Stimulated activated CD8-positive, alpha-beta memory T cell treated with anti-CD3 and anti-CD28 coated beads, Interleukin-15, amount 100 ng/mL, for 4 hours (primary cell): ENCODE measurements at places on chromosomes 16 and 17.

DNA sequence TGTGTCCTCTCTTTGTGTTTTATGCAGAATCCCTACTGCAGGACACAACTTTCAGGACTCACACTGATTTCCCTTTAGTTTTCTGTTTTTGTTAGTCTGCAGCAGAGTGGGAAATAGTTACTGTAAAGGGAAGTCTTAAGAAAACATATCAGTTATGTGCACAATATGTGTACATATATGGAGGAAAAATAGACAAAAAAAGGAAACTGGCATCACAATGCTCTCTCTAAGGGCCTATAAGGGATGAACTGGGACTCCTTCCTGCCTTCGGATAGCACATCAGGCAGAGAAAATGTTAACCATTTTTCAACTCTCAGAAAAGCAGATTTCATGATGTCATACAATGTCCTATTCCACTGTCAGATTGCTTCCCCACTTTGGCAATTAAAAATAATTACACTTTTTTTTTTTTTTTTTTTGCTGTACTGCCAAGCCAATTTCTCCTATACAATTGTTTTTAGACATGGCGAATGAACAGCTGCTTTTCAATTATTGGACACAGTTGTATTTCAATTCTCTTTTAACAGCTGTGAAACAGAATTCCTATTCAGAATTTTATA is 112.5 kb upstream of the KCNJ16 start:
- no peak for DNase-seq

DNA sequence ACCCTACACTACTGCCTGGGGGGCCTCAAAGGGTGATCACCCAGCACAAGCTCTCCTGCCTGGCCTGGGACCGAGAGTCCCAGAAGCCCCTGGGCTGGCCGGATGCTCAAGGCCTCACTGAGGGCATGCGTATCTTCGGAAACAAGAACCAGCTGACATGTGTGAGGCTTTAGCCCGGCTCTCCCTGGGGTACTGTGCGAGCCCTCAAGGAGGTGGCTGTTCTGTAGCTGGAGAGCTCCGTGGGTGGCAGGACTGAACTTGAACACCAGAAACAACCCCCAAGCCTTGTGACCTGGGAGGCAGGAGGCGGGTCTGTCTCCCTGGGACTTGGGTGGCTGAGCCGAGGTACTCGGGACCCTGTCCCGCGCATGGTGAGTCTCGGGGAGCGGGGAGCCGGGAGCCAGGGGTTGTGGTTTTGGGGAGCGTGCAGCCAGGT is 7.0 kb downstream of the DPEP1 start:
- no peak for DNase-seq

- no peak for DNase-seq
Measured at GRCh38 chr16:21602785-21603184, 3.4 kb downstream of the METTL9 start.

- DNase-seq = no peak
Measured at GRCh38 chr17:19539841-19540311, 6.2 kb downstream of the SLC47A1 start.

DNA sequence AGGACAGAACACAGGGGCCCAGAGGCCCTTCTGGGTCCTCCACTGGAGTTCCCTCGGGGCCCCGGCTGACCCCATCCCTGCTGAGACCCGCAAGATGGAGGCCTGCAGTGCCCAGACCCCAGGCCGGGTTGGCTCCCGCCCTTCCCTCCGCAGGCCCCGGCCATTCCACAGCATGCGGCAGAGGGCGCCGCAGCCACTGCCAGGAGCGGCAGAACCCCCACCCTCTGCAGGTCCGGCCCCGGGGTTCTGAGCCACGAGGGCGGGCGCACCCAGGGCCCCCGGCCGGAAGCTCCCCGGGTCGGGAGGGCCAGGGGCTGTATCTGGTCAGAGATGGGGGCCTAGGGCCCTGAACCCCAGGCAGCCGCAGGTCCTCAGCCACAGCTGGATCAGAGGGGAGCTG is 2.4 kb upstream of the PERCC1 start:
- DNase-seq = no peak

DNA sequence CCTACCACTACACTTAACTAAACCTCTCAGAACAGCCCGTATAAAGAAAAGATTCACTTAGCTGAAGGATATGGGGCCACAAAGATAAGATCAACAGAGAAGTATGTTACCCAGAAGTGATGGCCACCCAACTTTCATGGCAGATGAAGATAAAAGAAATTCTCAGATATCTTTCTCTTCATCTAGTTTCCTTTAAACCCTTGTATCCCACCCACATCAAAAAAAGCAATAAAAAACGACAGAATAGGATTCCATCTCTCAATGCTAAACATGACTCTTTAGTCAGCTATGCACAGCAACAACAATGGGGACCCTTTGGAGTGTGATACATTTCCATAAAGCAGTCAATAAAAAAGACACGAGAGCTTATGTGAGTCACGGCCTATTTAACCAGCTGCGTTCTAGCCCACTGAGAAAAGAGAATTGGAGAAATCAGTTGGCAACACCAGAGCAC is 86.6 kb downstream of the SNX11 start:
- DNase-seq = no peak

DNA sequence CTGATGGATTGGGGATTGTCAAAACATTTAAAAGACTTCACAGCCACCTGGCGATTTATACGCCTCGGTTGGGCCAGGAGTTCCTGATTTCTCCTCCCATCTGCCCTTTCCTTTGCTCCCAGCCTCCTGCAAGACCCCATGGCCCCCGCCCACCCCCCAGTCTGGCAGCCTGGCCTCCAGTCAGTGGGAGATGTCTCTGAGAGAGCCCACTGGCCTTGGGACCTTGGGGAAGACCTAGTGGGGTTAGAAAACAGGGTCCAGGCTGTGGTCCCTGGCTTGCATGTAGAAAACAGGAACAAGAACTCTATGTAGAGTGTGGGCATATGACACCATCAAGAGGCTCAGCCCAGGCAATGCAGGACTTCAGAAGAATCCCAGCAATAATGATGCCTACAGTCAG is 209.4 kb upstream of the C16orf82 start:
- DNase-seq = no peak

DNA sequence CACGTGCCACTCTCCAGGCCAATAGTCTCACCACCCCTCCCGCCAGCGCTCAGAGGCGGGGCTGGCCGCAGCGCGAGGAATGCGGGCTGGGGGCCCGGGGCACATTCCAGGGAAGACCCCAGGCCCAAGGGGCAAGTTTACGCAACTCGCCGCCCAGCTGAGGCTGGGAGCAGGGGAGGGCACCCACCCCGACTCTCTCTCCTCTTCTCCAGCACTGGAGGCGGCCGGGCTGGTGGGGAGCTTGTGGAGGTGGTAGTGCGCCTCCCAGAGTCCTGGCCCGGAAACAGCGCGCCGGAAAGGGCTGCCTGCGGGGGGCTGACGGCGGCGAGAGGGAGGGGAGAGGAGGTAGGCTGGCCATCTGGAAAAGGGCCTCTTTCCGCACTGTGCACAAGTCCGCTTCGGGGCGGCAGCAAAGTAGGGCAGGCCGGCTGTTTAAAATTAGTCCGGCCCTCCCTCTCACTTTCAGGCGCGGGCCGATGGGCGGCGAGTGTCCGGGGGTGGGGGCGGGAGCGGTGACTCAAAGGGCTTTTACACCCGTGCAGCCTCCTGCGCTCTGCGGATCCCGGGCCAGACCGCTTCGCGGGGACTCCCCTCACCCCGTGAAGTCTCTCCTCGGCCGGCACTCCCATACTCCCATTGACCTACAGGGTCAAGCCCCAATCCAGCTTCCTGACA is 1.1 kb downstream of the FHOD1 start:
- DNase-seq = peak; percentile 17

DNA sequence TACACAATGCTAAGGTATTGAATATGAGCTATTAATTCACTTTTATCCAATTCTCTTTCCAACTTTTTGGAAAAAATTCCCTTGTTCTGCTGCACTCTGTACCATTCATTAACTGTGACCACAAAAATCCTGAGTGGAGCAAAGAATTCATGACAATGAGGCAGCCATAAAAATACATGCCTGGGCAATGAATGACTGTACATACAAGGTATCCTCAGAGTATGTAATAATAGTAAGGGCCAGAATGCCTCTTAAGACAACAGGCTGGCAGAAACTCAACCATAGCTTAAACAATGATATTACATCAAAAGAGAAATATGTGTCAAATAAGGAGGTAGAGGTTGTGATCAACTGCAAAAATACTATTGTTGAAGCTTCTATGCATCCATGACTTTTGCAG is 74.7 kb upstream of the CA10 start:
- DNase-seq = no peak

- DNase-seq = no peak
Measured at GRCh38 chr16:7482032-7482431, 149.4 kb downstream of the RBFOX1 start.

DNA sequence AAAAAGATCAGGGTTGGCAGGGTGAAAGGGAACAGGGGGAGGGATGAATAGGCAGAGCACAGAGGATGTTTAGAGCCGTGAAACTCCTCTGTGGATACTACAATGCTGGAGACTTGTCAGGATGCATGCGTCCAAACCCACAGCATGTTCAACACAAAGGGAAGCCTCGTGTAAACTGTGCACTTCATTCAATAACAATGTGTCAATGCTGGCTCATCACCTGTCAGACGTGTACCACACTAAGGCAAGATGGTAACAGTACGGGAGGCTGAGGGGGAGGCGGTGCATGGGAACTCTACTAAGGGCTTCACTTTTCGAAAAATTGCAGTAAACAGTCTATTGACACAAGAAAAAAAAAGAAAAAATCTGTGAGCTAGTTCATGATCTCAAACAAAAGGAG is 63.7 kb downstream of the C16orf95 start:
- DNase-seq = no peak

DNA sequence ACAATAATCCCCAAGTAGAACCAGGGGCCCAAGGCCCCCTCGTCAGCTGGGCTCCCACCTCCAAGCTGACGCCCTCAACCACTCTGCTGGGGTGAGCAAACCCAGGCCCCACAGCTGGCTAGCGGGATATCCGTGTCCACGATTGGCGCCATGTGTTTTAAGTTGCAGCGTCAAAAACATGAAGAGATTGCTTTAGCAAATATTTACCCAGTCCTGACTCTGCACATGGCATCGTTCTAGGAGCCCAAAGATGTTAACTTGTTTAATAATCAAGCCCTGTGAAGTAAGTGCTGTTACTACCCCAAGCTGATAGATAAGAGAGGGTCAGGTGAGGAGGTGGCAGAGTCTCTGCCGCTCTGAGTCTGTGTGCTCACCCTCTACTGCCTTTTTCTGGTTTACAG is 344 bp upstream of the SEPTIN12 start:
- DNase-seq = no peak

DNA sequence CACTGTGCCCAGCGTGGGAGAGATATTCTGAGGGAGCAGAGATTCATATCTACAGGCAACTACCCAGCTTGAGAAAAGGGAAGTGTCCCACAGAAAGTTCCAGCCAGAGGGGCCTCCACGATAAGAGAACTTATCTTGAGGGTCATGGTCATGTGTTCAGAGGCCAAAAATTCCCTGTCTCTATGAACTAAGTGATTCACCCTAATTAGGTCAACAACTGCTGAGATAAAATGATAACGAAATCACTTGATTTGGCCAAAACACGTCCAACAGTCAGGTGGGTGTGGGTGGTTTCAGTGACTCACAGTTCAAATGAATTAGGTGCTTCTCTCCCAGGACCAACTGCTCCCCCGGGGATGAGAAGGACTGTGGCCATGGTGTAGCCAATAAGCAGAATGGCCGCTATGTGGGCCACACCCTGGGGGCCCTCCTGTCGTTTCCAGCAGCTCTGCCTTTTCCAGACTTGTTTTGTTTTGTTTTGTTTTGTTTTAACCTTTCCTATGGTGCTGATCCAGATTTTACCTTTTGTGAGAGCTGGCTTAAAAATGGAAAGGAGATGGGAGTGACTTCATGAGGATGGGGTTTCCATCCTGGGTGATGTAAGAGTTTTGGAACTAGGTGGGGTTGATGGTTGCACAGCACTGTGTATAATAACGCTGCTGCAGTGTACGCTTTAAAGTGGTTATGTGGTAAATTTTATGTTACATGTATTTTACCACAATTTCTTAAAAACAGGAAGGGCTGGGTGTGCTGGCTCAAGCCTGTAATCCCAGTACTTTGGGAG is 8.7 kb downstream of the DNAI2 start:
- no peak for DNase-seq

GRCh38 chr17:67865438-67865837 is 40.1 kb downstream of the BPTF start:
- DNase-seq = no peak

- no peak for DNase-seq
Measured at GRCh38 chr16:49282690-49283375, 1.2 kb upstream of the CBLN1 start.

DNA sequence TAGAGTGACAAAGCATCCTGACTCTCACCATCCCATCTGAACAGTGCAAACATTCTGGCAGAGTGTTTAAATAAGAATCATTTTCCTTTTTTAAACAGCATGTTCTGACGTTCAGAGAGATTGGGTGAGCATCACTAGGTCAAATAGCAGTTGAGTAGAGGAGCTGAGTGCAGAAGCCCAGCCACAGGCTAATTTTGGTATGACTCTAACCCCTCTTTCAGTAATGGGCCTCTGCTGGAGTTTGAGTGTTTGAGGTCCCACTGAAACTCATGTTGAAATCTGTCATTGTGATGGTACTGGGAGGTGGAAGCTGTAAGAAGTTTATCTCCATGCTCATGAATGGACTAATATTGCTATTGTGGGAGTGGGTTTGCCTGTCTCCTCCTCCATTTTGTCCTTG is 194.4 kb downstream of the SALL1 start:
- no peak for DNase-seq

GRCh38 chr17:75265614-75266315 is 4.1 kb downstream of the MRPS7 start:
- no peak for DNase-seq

DNA sequence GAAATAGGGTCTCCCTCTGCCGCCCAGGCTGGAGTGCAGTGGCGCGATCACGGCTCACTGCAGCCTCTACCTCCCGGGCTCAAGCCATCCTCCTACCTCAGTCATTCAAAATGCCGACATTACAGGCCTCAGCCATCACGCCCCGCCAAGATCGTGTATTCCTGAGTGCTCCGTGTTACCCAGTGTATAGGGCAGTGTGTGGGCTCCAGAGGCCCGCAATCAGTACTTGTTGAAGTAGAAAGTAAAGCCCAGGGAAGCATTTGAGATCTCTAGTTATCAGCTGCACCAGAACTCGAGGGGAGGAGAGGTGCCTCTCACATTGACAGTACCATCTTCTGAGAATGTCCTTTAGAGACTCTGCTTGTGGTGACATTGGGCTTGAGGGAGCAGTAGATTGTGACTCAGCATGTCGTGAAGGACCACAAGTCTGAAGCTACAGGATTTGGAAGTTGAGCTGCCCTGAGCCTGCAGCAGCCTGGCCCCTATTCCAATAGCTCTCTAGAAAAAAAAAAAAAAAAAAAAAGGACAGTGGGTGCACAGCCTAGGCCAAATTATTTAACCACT is 1.1 kb upstream of the PRPSAP1 start:
- no peak for DNase-seq

- no peak for DNase-seq
Measured at GRCh38 chr16:14056970-14057369, 14.1 kb upstream of the MRTFB start.

DNA sequence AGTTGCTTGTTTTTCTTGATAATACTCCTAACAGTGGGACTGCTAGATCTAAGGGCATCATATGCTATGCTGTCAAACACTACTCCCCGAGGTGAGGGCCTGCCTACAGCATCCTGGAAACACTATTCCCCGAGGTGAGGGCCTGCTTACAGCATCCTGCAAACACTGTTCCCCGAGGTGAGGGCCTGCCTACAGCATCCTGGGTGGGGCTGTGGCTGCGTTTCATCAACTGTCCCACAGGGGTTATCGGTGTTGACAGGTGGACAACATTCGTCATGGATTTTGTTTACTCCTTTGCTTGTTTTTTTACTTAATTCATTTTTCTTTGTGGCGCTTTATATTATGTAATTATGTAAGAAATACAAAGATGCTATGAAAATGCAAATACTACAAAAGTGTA is 22.5 kb downstream of the NPRL3 start:
- DNase-seq = no peak
